NCI-H1048 (cell line): ENCODE measurements at places on chromosomes 11 and 22.

- no peak for DNase-seq
Measured at GRCh38 chr11:6834021-6834420, 11.5 kb upstream of the OR10A5 start.

DNA sequence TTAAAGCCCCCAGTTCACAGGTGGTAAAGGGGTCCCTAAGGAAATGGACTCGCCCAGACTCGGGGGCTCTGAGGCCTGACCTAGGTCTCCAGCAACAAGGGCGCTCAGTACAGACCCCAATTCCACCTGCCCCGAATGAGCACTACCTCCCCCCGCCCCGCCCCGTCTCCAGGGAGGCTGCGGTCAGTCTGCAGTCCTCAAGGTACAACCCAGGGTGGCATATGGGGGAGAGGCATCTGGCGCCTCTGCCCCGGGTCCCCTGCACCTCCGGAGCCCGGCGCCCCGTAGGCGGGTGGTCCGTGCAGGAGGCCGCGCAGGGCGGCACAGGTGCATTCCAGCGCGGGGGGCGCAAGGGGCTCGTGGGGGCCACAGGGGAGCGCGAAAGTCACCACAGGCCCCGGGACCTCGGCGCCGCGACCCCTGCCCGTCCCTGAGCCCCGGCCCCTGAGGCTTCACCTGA is 361 bp downstream of the CTSD start:
- DNase-seq = no peak

DNA sequence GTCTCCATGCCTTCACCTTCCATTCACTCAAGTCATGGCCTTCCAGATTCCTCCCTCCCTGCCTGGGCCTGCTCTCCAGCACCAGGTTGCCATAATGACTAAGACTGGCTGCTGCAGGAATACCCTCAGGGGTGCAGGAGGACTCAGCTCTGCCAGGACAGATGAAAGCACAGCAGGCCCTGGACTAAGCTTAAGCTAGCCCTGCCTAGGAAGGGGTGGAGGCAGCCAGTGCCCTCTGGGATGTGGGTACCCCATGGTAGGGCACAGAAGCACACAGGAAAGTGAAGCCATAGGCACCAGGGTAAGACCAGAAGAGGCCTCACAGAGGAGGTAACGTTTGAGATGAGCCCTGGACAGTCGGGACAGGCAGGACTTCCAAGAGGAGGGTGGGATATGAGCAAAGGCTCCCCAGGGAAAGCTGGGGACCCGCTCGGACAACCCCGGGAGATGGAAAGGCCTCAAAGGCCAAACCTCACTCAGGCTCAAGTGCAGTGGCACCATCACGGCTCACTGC is 3.0 kb upstream of the RIN1 start:
- no peak for DNase-seq

GRCh38 chr11:40203606-40204005 is 1255.8 kb downstream of the LRRC4C start:
- DNase-seq = no peak

GRCh38 chr22:48378673-48379072 is 1449.0 kb downstream of the BRD1 start:
- DNase-seq = no peak

DNA sequence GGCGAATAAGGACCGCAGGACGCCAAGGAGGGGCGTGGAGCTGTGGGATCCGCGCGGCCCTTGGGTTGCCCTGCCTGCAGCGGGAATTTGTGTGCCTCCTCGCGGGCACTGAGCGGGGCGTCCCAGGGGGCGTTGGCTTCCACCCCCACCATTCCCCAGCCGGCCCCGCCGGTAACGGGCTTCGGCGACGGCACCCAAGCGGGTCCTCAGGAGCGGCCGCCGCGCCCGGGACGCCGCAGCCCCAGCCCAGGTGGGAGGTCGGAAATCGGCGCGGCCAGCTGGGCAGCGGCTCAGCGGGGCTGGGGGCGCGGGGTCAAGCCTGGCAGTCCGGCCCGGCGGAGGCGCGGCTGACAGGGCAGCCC is 320 bp downstream of the CLTCL1 start:
- no peak for DNase-seq

DNA sequence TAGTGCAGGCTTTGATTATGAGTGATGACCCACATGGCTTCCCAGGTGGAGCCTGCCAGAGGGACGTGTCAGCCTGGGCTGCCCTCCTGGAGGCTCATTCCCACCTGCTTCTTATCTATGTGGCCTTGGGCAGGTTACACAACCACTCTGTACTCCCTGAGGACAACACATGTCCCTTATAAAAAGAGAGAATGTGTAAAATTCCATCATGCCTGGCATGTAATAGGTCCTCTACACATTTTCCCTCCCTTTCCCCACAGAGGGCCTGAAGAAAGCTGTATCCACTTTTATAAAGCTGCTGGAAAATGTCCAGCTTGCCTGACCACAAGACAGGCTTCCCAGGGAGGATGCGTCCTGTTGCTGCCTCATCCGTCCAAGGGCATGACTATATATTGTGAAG is 55.0 kb upstream of the VSTM5 start:
- DNase-seq = no peak

GRCh38 chr11:20031155-20032001 is 128.9 kb downstream of the DBX1 start:
- no peak for DNase-seq

DNA sequence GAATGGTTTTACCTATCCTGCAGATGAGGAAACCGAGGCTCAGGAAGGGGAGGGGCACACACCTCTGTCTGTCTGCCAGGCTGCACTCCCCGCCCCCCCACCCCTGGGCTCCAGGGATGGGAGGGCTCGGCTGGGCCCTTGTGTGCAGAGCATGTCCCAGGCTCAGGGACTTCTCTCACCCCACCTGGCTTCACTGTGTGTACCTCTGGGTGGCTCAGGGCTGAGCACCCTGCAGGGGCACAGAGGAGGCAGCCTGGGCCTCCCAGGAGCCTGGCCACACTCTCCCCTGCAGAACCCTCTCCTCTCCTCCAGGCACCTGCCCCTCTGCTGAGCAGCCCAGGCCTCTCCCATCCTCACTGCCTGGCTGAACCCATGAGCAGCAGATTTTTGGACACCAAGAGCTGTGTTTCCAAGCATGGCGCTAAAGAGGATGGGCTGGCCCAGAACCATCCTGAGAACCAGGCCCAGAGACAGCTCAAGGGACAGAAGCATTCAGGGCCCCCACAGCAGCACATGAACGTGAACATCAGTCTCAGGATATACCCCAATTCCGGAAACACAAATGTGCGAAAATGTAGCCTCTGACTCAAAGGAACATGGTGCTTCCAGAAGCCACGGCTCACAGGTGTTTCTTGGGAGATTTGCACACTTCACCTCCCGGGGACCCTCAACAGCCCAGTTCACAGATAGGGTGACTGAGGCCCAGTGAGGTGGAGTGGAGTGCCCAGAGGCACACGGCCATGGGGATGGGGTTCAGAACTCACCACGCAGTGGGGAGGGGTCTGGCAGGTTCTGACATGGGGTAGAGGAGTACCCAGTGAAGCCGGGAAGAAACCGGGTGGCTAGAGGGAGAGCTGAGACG is 10.5 kb downstream of the EMID1 start:
- DNase-seq = no peak

DNA sequence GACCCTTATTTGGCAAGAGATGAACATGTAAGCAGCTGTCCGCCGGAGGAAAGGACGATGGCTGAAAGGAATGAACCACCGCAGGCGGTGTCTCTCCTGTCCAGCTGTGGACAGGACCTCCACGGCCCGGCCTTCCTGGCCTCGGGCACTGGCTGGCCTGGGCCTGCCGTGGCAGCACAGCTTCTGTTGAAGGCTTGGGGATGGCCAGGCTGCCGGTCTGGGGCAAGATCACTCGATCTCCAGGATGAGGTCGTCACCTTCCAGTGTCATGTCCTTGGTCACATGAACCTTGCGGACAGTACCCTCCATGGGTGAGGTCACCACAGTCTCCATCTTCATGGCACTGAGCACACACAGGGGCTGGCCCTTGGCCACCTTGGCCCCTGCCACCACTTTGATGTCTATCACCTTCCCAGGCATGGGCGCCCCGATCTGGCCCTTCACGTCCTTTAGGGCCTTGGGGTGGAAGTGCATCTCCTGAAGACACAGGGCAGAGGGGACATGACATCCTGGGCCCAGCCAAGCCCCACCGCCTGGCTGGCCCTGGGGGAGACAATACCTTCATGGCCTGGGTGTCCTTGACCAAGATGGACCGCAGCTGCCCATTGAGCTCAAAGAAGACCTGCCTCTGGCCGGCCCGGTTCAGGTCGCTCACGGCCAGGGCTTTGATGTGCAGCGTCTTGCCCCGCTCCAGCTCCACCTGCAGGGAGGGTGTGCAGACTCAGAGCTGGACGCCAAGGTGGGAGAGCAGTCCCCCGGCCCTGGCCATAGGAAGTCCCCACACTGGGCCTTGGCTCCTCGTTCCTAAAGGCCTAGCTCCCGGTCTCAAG is 5.6 kb downstream of the RCE1 start:
- no peak for DNase-seq

GRCh38 chr11:115502636-115503082 is 1.6 kb downstream of the CADM1 start:
- DNase-seq = no peak

GRCh38 chr22:21791635-21792625 is 56.3 kb upstream of the YPEL1 start:
- no peak for DNase-seq

DNA sequence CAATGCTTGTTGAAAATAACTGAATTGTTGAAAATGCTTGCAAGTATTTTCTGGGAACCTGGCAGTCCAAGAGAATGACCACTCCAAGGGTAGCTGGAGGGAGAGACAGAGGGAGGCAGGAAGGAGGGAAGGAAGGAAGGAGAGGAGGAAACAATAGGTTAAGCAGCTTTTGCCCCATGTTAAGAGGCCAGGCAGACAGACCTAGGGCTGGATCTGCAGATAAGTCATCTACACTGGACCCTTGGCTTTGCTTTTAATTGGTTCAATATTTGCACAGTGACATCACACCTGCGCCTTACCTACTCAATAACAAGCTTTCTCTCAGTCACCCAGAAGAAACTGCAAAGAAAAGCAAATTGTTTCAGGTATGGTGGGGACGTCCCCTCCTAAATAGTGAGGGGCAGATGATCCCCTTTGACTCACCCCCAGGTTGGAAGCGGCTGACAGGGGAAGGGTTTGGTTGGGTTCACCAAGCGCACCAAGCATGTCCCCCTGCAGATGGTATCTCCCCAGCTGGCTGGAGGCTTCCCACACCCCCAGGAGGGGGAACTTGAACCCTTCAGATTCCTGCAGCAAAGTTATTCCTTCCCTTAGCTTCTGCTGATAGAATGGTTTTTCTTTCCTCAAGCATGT is 24.3 kb downstream of the MYH9 start:
- DNase-seq = no peak

GRCh38 chr22:20843501-20843900 is 15.1 kb downstream of the PI4KA start:
- no peak for DNase-seq

DNA sequence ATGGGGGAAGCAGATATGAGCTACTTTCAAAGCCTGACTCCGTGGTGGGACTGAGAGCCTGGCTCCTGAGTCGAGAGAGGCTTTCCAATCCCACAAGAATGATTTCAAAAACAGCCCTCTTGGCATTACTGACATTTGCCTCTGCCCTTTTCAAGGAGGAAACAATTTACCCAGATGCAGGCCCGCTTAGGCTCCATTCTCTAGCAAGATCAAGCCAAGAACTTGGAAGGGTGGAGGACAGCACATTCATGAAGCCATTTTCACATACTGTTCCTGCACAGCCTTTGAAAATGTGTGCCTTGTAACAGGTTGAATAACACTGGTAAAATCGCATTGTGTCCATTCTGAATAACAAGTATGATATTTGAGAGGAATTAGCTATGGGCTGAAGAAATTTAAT is 58.2 kb upstream of the EED start:
- no peak for DNase-seq

- no peak for DNase-seq
Measured at GRCh38 chr11:58647866-58648265, 25.4 kb downstream of the CNTF start.

GRCh38 chr11:76184551-76184993 is 21.7 kb downstream of the WNT11 start:
- no peak for DNase-seq

- DNase-seq = no peak
Measured at GRCh38 chr22:44737406-44738346, 14.7 kb upstream of the ARHGAP8 start.

- DNase-seq = no peak
Measured at GRCh38 chr11:11463405-11463804, 110.4 kb upstream of the CSNK2A3 start.

GRCh38 chr11:114232400-114233059 is 63.7 kb upstream of the NNMT start:
- no peak for DNase-seq

DNA sequence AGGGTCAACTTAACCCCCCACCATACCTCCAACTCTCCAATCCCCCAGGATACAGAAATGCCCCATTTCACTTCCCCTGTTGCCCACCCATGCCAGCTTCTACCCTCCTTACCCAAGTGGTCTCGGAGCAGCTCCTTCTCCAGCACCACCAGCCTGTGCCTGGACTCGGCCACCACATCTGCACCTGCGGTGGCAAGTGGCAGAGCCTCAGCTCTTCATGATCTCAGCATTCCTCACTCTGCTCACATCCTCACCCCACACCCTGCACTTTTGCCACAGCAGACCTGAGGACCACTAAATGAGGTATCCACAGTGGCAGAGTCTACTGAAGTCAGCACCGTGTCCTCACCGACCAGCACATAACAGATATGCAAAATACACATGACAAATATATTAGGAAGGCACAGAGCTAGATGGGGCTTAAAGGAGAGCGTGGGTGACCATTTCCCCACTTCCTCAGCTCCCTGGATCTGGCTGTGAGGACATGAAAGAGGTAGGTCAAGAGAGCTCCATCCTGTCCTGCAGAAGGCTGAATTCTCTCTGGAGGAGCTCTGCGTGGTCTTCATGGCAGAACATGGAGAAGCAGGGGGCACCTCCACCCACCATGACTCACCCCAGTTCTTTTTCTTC is 9.7 kb downstream of the NHERF4 start:
- no peak for DNase-seq

GRCh38 chr11:96713301-96713700 is 323.5 kb downstream of the JRKL start:
- no peak for DNase-seq

- DNase-seq = no peak
Measured at GRCh38 chr11:44574610-44575287, 9.3 kb downstream of the CD82 start.

DNA sequence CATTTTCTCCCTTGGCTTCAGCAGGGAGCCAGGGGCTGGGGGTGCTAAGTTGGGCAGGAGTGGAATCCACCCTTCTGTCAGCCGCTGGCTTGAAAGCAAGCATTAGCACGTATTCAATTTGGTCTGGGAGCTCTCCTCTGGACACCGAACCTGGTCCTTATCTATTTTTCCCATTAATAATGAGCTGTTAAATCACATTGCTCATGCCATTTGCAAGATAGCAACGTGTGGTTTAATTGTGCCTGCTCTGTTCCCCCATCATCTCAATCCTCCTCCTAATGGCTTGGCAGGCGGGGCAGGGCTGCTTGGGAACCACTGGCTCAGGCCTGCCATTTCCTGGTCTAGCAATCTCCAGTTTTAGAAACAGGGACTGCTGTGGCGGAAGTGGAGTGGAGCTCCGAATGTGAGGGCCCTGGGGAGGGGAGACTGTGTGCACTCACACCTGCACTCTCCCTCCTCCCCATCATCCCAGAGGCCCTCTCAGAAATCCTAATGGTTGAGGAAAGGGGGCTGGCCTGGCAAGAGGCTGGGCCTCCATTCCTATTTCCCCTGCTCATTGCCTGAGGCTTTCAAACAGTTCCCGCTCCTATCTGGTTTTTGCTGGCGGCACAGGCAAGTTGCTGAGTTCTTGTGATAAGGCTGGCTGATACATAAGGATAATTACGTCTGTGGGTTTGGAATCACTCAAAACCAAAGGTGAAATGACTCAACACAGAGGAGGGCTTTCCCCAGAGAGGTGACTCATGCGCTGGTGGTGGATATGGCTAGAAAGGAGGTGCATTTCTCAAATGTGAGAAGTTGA is 201.2 kb upstream of the E2F8 start:
- no peak for DNase-seq

GRCh38 chr22:47309476-47309875 is 547.0 kb downstream of the TBC1D22A start:
- DNase-seq = no peak
